WTC11 (cell line): ENCODE measurements at places on chromosomes 13 and 19.
A peak's percentile ranks its signal among the peaks of the same experiment; 100 is the strongest.

- H3K4me3 ChIP-seq, result no peak overlapping the region
- DNase-seq, result peak; percentile 64
- H3K36me3 ChIP-seq, result peaks cover 6% of the 10 kb centered on the region; the same call in 1 of the 2 replicates
- 0 out of 2 replicates have a peak, but pooled peaks cover 2% of the 10 kb centered on the region for H3K4me1 ChIP-seq
These were observed 232.5 kb downstream of the SLC7A1 start for GRCh38 chr13:29362849-29363604.

- no peak overlapping the region for H3K4me3 ChIP-seq
- H3K27me3 ChIP-seq, result peaks cover 58% of the 10 kb centered on the region
- peaks cover 2% of the 10 kb centered on the region; the same call in 1 of the 2 replicates for H3K4me1 ChIP-seq
These were observed 28.7 kb downstream of the COMP start for GRCh38 chr19:18762125-18763023.

DNA sequence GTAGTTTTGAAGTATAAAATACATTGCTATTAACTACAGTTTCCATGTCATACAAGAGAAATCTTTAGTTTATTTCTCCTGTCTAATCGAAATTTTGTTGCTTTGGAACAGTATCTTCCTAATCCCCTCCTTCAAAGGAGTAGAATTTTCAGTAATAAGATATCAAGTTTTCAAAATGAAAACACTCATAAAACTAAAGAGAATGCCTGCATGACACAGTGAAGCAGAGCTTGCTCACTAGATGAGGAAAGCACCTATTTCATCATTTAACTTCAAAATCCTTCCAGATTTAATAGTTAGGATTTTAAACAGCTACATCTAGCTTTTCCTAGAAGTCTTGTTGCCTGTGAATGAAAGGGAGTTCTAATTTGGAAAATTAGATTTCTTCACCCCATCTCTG is 80.8 kb downstream of the TNFSF11 start:
- no peaks in the 10 kb centered on the region; the same call in 1 of the 2 replicates for H3K27me3 ChIP-seq
- no peak overlapping the region for H3K27ac ChIP-seq
- peaks cover 29% of the 10 kb centered on the region for H3K4me1 ChIP-seq
- H3K4me3 ChIP-seq, result no peak overlapping the region

GRCh38 chr19:51108805-51109146 is 567 bp upstream of the CTU1 start:
- H3K36me3 ChIP-seq, result no peaks in the 10 kb centered on the region
- no peak overlapping the region for H3K27ac ChIP-seq

GRCh38 chr19:40056505-40056904 is 474 bp upstream of the ZNF780B start:
- no peak for DNase-seq
- H3K4me3 ChIP-seq, result peak overlapping the region; percentile 98
- no peak overlapping the region for H3K27ac ChIP-seq
- peaks cover 9% of the 10 kb centered on the region for H3K36me3 ChIP-seq

- H3K27me3 ChIP-seq, result no peaks in the 10 kb centered on the region
- peak overlapping the region; percentile 63 for H3K27ac ChIP-seq
- peaks cover 23% of the 10 kb centered on the region for H3K36me3 ChIP-seq
- DNase-seq, result no peak
These were observed 36.5 kb downstream of the TSHZ3 start for GRCh38 chr19:31312677-31313244.

DNA sequence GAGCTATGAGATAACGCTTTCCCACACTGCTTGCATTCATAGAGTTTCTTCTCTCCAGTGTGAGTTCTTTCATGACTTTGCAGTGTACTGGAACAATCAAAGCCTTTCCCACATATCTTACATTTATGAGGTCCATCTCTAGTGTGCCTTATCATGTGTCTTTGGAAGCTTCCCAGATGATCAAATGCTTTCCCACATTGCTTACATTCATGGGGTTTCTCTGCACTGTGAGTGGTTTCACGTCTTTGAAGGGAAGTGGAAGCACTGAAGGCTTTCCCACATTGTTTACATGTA is 14.9 kb upstream of the ZNF442 start:
- DNase-seq, result no peak
- no peak overlapping the region for H3K27ac ChIP-seq
- H3K4me3 ChIP-seq, result no peak overlapping the region
- H3K4me1 ChIP-seq, result no peaks in the 10 kb centered on the region
- H3K27me3 ChIP-seq, result no peaks in the 10 kb centered on the region; the same call in none of the 2 replicates

DNA sequence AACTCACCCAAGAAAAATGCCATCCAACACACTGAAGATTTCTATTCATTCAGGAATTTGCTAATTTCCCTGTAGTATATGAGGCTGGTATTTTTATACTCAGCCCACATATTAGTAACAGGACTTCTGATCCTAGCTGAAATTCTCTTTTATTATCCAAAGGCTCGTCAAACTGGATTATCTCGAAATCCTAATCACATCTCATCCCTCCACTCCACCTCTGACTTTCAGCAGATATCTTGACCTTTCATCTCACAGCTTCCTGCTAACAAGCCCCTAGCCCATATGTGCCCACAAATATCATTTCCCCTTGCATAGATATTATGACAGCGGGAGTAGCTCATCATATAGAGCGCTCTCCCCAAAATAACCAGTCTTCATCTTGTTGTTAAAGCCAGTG is 279.7 kb downstream of the FGF14 start:
- H3K4me1 ChIP-seq, result no peaks in the 10 kb centered on the region
- H3K36me3 ChIP-seq, result no peaks in the 10 kb centered on the region
- no peak overlapping the region for H3K4me3 ChIP-seq
- H3K27me3 ChIP-seq, result no peaks in the 10 kb centered on the region
- no peak overlapping the region for H3K27ac ChIP-seq

- no peak overlapping the region for H3K4me3 ChIP-seq
- peak overlapping the region; percentile 35; the same call in 1 of the 2 replicates for H3K27ac ChIP-seq
- no peak for DNase-seq
- no peaks in the 10 kb centered on the region for H3K36me3 ChIP-seq
- H3K4me1 ChIP-seq, result peaks cover 39% of the 10 kb centered on the region
These were observed 1703.6 kb upstream of the PRR20A start for GRCh38 chr13:55437162-55437561.

GRCh38 chr13:110047496-110047895 is 259.5 kb downstream of the COL4A1 start:
- H3K36me3 ChIP-seq, result no peaks in the 10 kb centered on the region
- H3K27me3 ChIP-seq, result peaks cover 2% of the 10 kb centered on the region; the same call in 1 of the 2 replicates
- no peak for DNase-seq

DNA sequence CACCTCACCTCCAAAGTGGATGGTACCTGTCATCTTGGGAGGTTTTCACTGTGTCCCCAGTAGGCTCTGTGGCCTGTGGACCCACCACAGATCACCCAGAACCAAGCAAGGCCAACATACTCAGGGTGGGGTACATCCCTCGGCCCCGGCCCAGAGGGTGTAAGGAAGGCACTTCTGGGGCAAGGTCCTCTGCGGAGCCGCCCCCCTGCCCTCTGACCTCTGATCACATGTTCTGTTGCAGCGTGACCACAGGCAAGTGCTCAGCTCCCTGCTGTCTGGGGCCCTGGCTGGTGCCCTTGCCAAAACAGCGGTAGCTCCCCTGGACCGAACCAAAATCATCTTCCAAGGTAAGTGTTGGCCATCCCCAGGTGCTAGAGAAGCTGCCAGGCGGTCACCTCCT is 36.7 kb downstream of the TMEM161A start:
- peaks cover 7% of the 10 kb centered on the region for H3K27me3 ChIP-seq
- H3K27ac ChIP-seq, result no peak overlapping the region
- H3K4me3 ChIP-seq, result no peak overlapping the region
- H3K36me3 ChIP-seq, result no peaks in the 10 kb centered on the region
- no peak for DNase-seq

- H3K36me3 ChIP-seq, result no peaks in the 10 kb centered on the region
- H3K4me1 ChIP-seq, result peaks cover 27% of the 10 kb centered on the region
- no peak overlapping the region for H3K27ac ChIP-seq
- no peak overlapping the region for H3K4me3 ChIP-seq
- no peak for DNase-seq
These were observed 554.6 kb downstream of the RFC3 start for GRCh38 chr13:34372581-34372980.

DNA sequence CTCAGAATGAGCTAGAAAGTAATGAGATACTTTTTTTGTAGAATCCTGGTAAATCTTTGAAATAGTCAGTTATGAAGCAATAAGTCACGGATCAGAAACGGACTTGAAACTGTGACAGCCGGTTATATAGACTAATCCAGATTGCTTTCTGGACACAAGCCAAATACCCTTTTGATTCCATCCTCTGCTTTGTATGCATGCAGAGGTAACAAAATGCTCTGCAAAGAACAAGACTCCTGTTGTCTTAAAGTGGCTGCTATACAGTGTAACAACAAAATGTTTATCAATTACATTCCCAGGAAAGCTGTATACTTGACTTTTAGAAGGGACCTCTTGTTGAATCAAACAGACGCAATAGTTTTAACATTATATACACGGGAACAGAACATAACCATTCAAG is 66.5 kb upstream of the STARD13 start:
- peaks cover 33% of the 10 kb centered on the region for H3K27me3 ChIP-seq
- H3K36me3 ChIP-seq, result no peaks in the 10 kb centered on the region
- DNase-seq, result no peak
- no peak overlapping the region for H3K27ac ChIP-seq
- no peak overlapping the region for H3K4me3 ChIP-seq

DNA sequence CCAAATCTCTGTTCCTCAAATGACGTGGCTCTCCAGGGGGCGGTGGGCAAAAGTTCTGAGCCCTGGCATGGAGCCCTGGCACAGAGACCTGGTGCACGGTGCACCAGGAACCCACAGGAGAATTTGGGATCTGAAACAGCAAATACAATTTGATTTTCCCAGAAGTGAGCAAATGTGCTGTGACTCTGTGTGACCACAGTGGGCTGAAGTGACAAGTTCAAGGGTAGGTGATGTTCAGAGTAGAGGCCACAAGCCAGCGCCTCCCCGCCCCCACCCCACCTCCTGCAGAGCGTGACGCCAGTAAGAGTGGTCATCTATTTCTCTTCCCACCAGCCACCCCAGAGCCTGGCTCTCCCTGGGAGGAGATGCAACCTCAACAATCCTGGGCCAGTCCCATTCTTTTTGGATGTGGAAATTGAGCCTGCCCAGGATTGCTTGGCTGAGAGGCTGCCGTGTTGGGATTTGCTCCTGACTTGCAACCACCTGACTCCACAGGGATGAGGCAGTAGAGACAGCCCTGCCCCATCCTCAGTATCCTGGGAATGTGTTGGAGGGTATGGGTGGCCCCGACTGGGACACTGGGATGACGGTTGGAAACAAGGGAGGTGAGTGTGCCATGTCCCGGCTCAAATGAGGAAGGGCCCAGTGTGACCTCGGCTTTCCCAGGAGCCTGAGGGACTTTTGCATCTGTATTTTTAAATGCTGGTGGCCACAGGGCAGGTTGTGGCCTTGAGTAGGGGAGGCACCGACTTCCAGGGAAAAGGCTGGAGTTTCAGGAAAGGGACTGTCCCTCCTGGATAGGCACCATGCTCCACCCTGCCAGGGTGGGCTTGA is 11.1 kb upstream of the BCL3 start:
- peaks cover 13% of the 10 kb centered on the region for H3K4me1 ChIP-seq
- peaks cover 17% of the 10 kb centered on the region for H3K27me3 ChIP-seq
- H3K4me3 ChIP-seq, result no peak overlapping the region
- DNase-seq, result no peak

DNA sequence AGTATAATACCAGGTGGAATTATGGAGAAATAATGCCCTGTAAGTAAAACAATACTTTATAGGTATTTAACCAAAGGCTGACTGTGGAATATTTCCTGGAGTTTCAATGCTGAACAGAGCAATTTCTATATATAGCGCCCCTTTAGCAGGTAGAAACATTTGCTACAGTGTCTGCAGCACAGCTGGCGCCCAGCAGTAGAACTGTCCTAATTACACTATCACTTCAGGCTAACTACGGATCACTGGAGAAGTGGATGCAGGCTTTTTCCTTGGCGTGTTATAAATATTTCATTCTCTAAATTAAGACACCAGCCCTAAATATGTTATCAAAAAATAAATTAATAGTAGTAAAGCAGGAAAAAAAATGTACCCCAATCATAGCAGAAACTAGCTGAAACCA is 3.1 kb downstream of the SHISA2 start:
- H3K4me3 ChIP-seq, result peak overlapping the region; percentile 70
- H3K4me1 ChIP-seq, result peaks cover 18% of the 10 kb centered on the region
- H3K27me3 ChIP-seq, result peaks cover 43% of the 10 kb centered on the region
- peaks cover 26% of the 10 kb centered on the region for H3K36me3 ChIP-seq
- no peak overlapping the region for H3K27ac ChIP-seq
- no peak for DNase-seq

DNA sequence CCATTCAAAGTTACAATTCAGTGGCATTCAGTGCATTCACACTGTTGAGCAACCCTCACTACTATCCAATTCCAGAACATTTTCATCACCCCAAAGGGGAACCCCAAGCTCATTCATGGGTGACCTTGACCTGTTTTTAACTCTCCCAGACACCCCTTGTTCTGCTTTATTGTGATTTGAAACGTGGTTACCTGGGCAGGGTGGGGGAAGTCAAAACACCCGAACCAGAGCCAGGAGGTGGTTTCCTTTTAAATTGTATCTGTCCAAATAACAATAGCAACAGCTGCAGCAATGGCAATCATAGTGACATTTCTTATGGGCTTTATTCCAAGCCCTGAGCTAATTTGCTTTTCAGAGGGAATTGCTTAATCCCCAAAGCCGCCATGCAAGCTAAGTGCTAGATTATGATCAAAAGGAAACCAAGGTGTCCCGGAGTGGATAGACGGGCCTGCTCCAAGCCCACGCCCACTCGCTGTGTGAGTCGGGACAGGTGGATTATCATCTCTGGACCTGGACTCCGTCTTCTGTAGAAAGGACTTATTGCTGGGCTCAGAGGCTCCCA is 6.1 kb downstream of the PTGIR start:
- no peak overlapping the region for H3K4me3 ChIP-seq
- no peak for DNase-seq
- H3K27me3 ChIP-seq, result peaks cover 3% of the 10 kb centered on the region; the same call in 1 of the 2 replicates
- peaks cover 14% of the 10 kb centered on the region for H3K4me1 ChIP-seq
- H3K27ac ChIP-seq, result no peak overlapping the region

DNA sequence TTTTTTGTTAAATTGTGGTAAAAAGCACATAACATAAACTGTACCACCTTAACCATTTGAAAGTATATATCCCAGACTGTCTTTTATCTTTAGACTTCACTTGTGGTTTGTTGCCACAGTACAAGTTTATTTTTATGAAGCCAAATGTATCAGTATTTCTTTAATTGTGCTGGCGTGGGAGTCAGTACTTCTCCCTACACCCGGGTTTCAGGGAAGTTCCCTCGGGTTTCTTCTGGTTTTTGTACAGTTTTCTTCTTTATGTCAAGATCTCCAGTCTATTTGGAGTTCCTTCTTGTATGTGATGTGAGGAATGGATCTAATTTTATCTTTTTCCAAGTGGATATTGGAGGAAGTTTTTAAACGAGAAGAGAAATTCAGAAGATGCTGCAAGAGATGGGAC is 20.5 kb downstream of the CCDC8 start:
- no peak overlapping the region for H3K4me3 ChIP-seq
- peaks cover 9% of the 10 kb centered on the region for H3K4me1 ChIP-seq
- peak overlapping the region; percentile 78 for H3K27ac ChIP-seq
- H3K36me3 ChIP-seq, result peaks cover 34% of the 10 kb centered on the region

GRCh38 chr19:18266771-18267686 is 7.2 kb downstream of the IQCN start:
- no peaks in the 10 kb centered on the region for H3K4me1 ChIP-seq
- no peak for DNase-seq
- H3K27me3 ChIP-seq, result peaks cover 3% of the 10 kb centered on the region
- H3K36me3 ChIP-seq, result no peaks in the 10 kb centered on the region
- no peak overlapping the region for H3K27ac ChIP-seq
